Activated CD8-positive, alpha-beta T cell treated with anti-CD3 and anti-CD28 coated beads, Interleukin-2, amount 10 ng/mL, durations not matched to agents 7 days and 5 days (primary cell): ENCODE measurements at places on chromosomes 16 and 17. TPM values are rescaled to one million over a fixed set of nuclear protein-coding genes. Genes with fewer than 3 reads are reported as not detected.
A peak's percentile ranks its signal among the peaks of the same experiment; 100 is the strongest.

DNA sequence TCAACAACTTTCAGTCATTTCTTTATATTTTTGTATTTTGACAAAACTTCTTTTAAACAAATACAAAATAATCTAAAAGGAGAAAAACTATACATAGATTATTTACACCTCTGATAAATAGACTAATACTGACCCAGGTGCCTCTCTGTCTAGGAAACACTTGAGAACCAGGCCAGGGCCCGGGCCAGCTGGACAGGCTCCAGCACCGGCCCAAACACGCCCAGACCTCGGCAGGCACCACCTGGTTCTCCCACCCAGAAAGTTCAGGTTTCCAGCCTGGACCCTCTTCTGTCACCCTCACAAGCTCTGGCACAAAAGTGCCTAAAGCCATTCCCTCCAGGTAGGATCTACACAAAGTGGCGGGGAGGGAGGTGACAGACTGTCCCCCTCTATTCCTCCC is 97.0 kb upstream of the DNAH17 start:
- no peaks in the 10 kb centered on the region for H3K4me1 ChIP-seq
- no peak overlapping the region for H3K4me3 ChIP-seq
- DNase-seq, result no peak
- no peaks in the 10 kb centered on the region for H3K27me3 ChIP-seq
- peaks cover 50% of the 10 kb centered on the region for H3K36me3 ChIP-seq

The IST1 gene
- total RNA-seq, result 155 TPM

The NXPH3 gene
- total RNA-seq, result not detected

The SLC16A6 gene
- 6.9 TPM for total RNA-seq

The KCNH4 gene
- 0.05 TPM for total RNA-seq

The KRTAP4-1 gene
- not detected for total RNA-seq

The AARS1 gene
- 103 TPM for total RNA-seq

DNA sequence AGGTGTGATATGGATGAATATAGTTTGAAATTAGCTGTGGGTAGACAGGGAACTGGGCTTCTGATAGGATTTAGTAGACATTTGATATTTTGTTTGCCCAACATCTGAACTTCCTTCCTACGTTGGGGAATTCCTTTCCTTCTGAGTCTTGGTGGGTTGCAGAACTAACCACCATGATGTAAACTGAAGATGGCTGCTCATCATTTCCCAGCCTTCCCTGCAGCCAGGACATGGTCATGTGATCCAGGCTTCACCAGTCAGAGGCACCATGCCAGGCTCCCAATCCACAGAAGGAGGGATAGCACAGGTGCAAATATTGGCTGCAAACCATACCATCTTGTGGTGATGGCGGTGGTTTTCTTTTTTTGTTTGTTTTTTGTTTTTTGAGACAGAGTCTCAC is 57.4 kb downstream of the EMP2 start:
- H3K4me1 ChIP-seq, result no peaks in the 10 kb centered on the region
- H3K4me3 ChIP-seq, result no peak overlapping the region

The LITAFD gene
- not detected for total RNA-seq

DNA sequence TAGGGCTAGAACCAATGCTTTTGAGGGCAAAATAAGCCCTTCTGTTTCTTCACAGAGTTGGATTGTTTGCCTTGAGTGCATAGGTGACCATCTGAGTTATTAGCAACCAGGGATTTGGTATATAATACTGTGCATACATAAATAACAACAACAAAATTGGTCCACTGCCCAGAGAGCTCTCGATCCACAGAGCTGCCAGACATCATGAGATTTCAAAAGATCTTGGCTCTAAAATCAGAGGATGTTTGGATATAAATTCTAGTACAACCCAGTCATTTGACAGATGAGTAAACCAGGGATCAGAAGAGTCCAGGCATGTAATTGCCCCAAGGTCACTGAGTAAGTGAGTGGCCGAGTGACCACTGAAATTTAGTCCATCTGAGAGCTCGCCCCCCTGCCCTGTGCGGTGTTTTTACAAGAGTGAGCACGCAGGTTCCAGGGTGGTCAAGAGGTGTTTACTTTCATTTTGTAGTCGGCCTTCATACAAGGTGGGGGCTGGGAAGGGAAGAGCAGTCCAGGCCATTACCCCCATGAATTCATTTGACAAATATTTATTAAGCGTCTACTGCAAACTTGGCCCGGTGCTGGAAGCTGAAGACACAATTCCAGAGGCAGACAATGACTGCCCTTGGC is 1.8 kb upstream of the MT2A start:
- peak overlapping the region; percentile 87 for H3K27ac ChIP-seq
- peaks cover 39% of the 10 kb centered on the region for H3K4me1 ChIP-seq
- H3K4me3 ChIP-seq, result no peak overlapping the region
- peaks cover 4% of the 10 kb centered on the region for H3K27me3 ChIP-seq
- no peak for DNase-seq

The TMEM92 gene
- not detected for total RNA-seq

- H3K27ac ChIP-seq, result no peak overlapping the region
- H3K4me3 ChIP-seq, result no peak overlapping the region
- no peaks in the 10 kb centered on the region for H3K36me3 ChIP-seq
These were observed 16.6 kb downstream of the CACNA1H start for GRCh38 chr16:1169285-1170075.

- H3K4me3 ChIP-seq, result no peak overlapping the region
- peaks cover 51% of the 10 kb centered on the region for H3K4me1 ChIP-seq
- H3K27me3 ChIP-seq, result no peaks in the 10 kb centered on the region
- no peak for DNase-seq
These were observed 10.9 kb upstream of the FOXJ1 start for GRCh38 chr17:76151896-76152454.

DNA sequence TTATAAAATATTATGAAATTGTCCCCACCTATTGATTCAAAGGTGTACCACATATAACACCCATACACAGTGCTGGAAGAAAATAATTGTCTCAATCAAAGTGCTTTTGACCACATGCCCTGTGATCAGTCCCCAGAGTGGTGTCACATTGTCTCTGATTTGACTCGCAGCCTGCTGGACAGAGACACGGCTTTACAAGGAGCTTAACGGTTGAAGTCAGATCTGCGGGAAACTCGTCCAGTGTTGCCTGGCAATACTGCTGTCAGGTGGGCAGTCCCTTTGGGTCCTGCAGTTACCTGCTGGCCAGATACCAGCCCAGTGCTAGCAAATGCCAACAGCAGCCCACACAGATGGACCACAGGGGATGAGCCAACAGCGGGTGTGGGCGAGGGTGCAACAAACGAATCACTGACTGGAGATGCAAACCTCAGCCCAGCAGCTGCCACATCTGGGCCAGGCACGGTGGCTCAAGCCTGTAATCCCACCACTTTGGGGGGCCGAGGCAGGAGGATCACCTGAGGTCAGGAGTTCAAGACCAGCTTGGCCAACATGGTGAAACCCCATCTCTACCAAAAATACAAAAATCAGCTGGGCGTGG is 26.2 kb upstream of the SSTR2 start:
- no peak overlapping the region for H3K4me3 ChIP-seq
- peaks cover 6% of the 10 kb centered on the region for H3K27me3 ChIP-seq
- H3K4me1 ChIP-seq, result peaks cover 11% of the 10 kb centered on the region
- no peak for DNase-seq
- H3K27ac ChIP-seq, result no peak overlapping the region

- DNase-seq, result no peak
- H3K4me3 ChIP-seq, result no peak overlapping the region
- no peak overlapping the region for H3K27ac ChIP-seq
- peaks cover 13% of the 10 kb centered on the region for H3K4me1 ChIP-seq
These were observed 33.1 kb upstream of the PITPNM3 start for GRCh38 chr17:6589266-6589946.

The TM4SF5 gene
- not detected for total RNA-seq

The NT5M gene
- 8.3 TPM for total RNA-seq

The ASGR1 gene
- total RNA-seq, result 0.63 TPM

The ENDOV gene
- total RNA-seq, result 18.7 TPM

The DRC3 gene
- 0.95 TPM for total RNA-seq

GRCh38 chr16:79128706-79129105 is 471.8 kb downstream of the MAF start:
- H3K27ac ChIP-seq, result no peak overlapping the region
- H3K36me3 ChIP-seq, result no peaks in the 10 kb centered on the region
- H3K4me1 ChIP-seq, result no peaks in the 10 kb centered on the region
- H3K27me3 ChIP-seq, result peaks cover 5% of the 10 kb centered on the region
- DNase-seq, result no peak

The CD300E gene
- total RNA-seq, result not detected

The GPRC5B gene
- not detected for total RNA-seq

DNA sequence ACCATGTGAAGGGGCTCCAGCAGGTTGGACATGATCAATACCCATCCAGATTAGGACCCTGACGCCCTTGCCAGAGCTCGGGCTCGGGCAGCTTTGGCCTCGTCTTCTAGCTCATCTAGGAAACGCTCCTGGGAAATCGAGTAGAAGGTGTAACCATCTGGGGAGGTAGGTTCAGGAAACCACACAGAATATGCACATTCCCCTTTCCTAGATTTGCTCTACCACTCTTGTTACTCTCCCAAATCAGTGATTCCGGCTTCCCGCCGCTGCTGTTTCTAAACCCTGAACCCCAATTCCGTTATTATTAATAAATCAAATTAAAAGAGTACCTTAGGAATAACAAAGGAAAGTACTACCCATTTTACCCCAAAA is 507 bp downstream of the COA3 start:
- H3K4me3 ChIP-seq, result peak overlapping the region; percentile 94
- no peak overlapping the region for H3K27ac ChIP-seq
- H3K36me3 ChIP-seq, result peaks cover 13% of the 10 kb centered on the region
- no peak for DNase-seq
